ENCODE measurements at places on chromosomes 1 and 21.

- DNase-seq, result no peak
These were observed 57.6 kb downstream of the WLS start for GRCh38 chr1:68174738-68175113.

DNA sequence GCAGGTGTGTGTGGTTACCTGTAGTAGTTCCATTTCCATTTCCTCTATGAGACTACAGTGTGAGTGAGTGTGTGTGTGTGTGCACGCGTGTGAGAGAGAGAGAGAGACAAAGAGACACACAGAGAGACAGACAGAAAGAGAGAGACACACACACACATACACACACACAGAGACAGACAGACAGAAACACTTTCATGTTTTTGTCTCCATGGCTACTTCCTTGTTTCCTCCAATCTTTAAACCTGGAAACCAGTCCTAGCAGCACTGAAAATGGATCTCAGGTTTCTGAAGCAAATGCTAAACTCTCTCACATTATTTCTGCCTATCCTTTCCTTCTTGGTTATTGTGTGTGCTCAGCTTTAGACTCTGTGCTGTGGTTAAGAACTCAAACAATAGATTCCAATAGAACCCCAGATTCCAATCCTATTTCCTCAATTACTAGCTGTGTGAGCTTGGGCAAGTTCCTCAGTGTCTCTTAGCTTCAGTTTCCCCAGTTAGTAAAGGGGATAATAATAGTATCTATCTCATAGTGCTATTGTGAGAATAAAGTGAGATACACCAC, 22.4 kb upstream of the ABCD3 start:
- no peak for DNase-seq

DNA sequence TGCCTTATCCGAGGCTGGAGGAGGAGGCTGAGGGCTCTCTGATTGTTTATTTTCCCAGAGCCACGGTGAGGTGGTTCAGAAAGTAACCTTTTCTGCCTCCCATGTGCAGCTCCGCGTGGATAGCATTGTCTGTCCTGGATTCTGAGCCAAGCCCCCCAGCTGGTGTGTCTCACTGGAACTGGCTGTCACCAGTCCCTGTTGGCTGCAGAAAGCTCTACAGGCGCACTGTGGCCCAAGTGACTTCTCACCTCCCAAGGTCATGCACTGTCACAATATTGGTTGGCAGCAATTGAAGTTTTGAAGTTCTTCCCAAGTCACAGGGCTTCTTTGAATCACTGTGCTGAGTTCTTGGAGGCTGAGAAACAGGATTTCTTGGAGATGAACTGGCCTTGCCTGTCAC, 8.2 kb downstream of the BMP8A start:
- no peak for DNase-seq

- no peak for DNase-seq
These were observed 83.1 kb downstream of the VWA5B1 start for GRCh38 chr1:20373764-20374163.

GRCh38 chr1:156836041-156836654, 19.5 kb upstream of the SH2D2A start:
- no peak for DNase-seq

GRCh38 chr1:8023995-8024313, 2.2 kb downstream of the ERRFI1 start:
- no peak for DNase-seq

- DNase-seq, result no peak
These were observed 829 bp downstream of the ADAR start for GRCh38 chr1:154607106-154607608.

DNA sequence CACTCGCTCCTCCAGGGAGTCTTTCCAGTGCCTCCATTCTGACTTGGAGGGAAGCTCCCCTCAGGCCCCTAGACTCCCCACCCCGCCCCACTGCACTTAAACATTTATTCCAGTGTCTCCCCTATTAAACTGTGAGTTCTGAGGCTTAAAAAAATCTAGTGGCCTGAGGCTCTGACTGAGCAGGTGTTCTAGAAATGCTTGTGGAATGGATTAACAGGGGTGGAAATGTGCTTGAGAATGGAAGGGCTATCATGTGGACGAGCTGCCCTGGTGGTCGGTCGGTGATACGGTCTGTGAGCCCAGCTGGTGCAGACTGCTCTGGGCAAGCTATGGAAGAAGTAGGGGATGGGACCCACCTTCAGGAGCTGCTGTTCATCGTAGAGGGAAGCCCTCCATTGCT, 130.2 kb downstream of the PEX14 start:
- no peak for DNase-seq

GRCh38 chr1:64282351-64282750, 78.9 kb downstream of the UBE2U start:
- peak; percentile 39 for DNase-seq

DNA sequence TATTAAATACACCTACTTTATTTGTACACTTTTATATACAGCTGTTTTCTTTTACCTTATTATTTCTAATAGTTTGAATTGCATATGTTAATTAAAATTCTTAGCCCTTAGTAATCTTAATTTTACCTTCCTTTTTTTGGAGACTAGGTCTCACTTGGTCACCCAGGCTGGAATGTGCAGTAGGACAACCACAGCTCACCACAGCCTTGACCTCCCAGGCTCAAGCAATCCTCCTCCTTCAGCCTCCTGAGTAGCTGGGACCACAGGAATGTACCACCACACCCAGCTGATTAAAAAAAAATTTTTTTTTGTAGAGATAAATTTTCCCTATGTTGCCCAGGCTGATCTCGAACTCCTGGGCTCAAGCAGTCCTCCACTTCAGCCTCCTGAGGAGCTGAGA, 15.0 kb upstream of the SDC3 start:
- DNase-seq, result no peak

DNA sequence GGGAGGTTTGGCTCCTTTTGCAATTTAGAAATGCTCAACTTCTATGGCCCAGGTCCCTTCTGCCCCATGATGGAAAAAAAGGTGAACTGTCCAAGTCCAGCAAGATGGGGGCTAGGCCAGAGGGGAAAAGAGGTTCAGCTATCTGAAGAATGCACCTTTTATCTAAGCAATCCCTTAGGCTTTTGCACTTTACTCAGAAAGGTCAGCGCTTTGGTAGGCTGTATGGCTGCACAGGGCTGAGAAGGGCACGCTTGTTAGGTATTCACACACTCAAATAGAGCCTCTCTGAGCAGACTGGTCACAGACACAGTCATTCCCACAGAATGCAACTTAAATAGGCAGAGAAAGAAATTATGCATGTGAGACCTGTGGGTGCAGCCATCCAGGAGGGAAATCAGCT, 31.0 kb downstream of the KANK4 start:
- no peak for DNase-seq

DNA sequence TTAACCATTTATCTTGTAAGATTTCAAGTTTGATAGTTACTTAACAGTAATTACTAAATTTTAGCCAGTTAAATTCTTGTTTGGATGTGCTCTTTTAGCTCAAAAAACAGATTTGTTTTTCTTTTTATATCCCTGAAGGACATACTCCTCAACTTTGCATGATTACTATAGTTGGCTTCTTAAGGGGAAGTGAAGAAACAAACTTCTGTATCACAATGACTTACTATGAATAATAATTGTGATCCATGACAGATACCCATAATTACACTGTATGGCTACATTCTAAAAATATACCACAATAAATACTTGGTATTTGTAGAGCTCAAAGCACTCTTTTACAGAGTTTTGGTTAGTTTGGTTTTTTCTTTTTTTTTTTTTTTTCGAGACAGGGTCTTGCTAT, 55.8 kb downstream of the IARS2 start:
- no peak for DNase-seq

DNA sequence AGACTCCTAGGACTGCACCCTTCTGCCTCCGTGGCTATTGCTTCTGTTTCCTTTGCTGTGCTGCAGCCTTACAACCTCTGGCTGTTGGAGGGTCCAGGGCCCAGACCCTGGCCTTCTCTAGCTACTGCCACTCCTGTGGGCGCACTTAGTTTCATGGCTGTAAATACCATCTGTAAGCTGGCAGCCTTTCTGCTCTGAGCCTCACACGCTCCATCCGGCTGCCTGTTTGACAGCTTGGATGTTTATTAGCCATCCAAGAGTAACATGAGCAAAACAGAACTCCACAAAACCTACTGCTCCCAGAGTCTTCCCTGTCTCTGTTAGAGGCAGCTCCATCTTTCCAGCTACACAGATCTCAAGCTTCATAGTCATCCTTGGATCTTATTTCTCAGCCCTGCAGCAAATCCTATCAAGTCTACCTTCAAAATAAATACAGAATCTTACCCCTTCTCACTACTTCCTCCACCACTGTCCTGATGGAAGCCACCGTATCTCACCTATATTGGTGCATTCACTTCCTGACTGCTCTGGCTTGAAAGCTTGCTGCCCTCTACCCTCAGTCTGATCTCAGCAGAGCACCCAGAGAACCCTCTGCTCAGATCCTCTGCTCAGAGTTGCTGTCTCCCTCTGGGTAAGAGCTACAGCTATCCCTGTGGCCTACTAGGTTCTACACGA, 19.1 kb downstream of the SLC25A33 start:
- no peak for DNase-seq

DNA sequence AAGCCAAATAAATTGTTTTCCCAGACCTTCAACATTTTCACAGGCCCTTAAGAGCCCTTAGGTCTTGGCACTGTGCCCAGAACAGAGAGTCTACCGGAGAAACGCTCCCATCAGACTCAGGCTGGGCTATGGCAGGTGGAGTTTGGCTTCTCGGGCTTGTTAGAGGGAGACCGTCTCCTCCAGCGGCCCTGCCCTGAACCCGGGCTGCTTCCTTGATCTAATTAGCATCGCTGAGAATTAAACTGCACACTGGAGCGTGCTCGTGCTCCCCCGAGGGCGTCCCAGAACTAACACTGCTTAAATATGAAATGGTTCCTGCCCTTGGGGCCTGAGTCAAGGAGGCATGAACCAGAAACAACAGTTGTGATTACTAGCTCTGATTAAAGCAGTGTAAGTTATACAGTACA, 634.4 kb downstream of the MATN1 start:
- DNase-seq, result no peak

DNA sequence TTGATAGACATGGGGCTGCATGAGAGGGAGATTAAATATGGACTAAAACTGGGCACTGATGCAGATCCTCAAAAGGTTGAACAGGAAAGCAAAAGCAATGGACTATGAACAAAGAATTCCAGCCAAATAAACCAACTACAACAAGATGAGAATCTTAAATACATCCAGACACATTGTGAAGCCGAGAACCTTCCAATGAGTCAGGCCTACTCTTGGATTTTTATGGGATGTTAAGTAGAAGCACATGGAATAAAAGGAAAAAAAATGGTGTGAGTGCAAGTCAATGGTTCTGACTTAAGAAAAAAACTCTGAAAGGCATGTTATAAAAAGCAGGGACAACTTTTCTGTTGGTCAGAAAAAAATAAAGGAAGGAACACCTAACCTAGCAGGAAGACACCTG, 227.2 kb downstream of the DPYD start:
- DNase-seq, result no peak

- DNase-seq, result no peak
These were observed 104.9 kb downstream of the RUNX1 start for GRCh38 chr21:34944015-34944755.

DNA sequence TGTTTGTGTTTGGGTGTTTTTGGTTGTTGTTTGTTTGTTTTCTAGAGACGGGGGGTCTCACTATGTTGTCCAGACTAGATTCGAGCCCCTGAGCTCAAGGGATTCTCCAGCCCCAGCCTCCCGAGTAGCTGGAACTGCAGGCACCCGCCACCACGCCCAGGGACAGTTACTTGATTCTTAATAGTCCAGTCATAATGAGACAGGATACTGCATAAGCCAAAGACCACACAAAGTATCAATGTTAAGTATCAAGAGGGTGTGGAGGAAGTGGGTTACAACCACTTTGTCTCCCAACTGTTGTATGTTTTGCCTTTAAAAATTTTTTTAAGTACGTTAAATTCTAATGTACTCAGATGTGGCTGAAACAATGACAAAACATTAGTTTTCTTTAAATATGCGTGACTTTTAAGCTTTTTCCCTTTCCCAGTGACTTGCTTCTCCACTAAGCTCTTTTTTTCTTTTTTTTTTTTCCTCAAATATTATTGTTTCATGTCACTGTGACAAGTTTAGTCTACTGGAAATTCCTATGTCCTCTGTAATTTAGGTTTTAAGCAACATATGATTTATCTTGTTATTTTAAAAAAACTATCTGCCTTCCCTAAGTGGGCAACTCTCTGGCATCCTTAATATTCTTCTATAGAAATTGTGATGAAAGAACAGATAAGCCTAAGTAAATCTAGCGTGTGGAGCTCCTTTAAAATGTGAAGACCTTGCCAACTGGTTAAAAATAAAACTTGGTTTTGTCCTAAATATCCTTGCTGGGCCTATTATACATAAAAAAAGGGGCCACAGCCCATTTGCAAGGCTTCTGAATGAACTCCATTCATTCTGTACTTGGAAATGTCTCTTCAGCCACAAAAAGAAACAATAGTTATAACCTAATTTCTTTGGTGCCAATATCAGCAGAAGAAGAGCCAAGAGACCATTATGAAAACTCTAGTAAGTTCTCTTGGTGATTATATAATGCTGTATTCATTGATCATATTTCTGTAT, 56.2 kb upstream of the DPH5 start:
- DNase-seq, result no peak

DNA sequence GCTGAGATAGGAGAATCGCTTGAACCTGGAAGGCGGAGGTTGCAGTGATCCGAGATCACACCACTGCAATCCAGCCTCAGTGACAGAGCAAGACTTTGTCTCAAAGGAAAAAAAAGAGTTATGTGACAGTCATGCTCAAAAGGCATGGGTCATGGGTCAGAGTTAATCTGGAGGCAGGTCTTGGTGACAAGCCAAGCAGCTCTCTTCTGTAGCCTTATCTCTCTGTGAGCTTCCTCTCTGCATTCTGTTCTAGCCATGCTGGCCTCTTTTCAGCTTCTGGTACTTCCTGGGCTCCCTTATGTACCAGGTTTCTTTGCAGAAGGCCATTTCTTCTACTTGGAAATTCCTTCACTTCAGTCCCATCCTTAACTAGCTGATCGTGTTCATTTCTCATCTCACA, 63.6 kb downstream of the NGF start:
- no peak for DNase-seq

GRCh38 chr21:19921211-19921610, 1077.0 kb upstream of the NCAM2 start:
- DNase-seq, result no peak

DNA sequence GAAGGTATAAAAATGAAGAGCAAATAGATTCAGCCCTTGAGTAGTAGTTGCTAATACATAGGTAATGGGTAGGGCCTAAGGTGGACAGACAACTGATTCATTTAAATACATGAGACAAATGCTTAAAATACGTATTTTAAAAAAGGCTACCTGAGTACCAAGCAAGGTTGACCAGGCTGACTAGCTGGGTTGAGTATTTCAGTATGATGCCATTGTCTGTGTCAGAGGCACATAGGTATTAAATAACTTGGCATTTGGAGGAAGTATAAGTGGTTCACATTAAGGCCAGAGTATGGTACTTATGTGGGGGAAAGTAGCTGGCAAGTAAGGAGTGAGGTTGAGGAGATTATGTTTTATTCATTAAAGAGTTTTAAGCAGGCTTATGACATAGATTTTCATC, 19.4 kb downstream of the NEK7 start:
- DNase-seq, result no peak
